ENCODE measurements at places on chromosomes 6 and 20.

GRCh38 chr20:1509237-1509636 lies 18.0 kb upstream of the SIRPB2 start:
- DNase-seq, result no peak

DNA sequence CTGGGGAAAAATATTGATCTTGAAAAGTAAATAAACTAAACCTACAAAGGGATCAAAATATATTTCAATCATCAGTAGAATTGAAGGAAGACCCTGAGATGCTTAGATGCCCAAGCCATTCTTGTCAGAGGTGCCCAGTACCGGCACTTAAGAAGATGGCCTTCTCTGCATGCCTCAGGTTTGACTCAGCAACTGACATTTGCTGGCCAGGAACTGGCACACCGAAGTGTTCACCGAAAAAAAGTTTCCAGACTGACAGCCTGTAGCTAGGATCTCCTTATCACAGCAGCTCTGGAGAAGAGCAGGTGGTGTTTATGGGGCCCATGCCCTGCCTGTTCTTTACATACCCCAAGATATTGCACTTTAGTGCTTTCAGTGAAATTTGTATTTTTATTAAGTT lies 203.2 kb downstream of the MOXD1 start:
- no peak for DNase-seq

DNA sequence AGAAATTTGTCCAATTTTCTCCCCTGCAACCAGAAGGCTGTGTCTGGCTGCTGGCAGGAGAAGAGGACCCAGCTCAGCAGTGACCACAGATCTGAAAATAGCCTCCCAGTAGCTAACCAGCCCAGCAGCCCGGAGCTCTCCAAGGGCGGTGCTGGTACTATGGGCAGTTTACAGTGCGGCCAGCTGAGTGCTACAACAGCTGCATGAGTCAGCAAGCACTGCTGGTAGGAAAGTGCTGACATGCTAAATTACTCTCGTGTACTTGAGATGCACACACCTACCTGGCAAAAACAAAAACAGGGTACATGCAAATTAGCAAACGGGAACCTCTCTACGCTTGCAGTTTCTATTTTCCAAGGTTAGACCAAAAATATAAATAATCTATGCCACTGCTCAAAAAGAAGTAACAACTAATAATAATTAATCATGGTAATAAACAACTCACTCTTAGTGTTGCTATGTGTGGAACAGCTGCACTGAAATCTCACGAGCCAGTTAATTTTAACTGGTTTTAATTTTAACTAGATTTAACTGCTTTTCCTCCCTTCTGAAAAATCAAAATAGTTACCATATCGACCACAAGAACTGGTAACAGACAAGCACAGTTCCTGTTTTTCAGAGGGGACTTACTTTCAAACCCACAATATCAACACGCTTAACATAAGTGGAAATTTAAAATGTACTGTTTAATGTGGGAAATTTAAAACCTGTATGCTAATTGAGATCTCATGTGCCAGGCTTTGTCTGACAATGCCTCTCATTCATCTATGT lies 10.8 kb downstream of the BACH2 start:
- DNase-seq, result no peak

GRCh38 chr20:18144541-18145099 lies 7.0 kb downstream of the KAT14 start:
- DNase-seq, result no peak

GRCh38 chr6:34851361-34851760 lies 36.5 kb downstream of the TAF11 start:
- no peak for DNase-seq

- DNase-seq, result no peak
Observed at GRCh38 chr6:112485827-112486212, 138.7 kb downstream of the RFPL4B start.

GRCh38 chr6:157229132-157229618 lies 94.1 kb downstream of the TMEM242 start:
- no peak for DNase-seq

DNA sequence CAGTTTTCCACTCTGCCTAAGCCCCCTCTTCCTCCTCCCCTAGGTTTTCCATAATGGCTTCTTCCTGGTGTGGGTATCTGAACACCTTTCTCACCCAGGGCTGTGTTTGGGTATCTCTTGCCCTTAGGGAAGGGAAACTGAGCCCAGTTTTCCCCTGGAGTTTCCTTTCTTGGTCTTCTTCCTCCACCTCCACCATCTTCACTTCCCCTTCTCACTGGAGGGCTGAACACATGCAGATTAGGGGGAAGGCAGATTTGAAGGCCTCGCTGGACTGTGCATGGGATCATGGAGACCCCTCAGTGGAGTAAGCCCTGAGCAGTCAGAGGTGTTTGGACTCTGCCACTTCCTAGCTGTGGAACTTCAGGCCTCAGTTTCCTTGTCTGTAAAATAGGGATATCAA lies 27.8 kb downstream of the FOXP4 start:
- DNase-seq, result no peak

DNA sequence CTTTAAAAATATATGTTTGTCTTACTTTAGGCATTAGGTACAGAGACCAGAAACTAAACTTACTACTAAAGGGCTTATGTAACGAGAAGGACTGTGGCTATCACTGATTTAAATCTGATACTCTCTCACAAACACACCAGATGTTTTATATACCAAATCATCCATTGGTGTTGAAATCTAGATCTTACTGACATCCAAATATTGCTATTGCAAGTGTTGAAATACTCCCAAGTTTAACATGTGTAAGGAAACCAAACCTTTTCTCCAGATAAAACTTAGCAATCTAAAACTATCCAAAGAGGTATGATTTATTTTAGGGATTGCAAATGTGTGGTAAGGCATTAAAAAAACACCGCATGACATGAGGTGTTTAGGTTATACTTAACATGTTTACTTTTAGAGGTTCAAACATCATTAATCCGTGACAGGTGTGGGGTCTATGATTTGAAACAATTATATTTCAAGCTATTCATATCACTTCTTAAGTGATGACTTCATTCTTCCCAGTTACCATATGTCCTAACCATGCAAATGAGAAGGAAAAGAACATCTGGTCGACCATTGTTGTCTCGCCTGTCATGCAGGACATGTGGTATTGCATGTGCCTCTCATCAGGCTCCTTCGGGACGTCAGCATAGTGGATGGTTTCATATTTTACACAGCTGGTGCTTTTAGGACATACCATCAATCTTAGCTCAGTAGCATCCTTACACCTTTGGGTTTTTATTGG lies 168.3 kb upstream of the SPACA1 start:
- DNase-seq, result no peak
